ENCODE measurements at places on chromosomes 2 and 18.

DNA sequence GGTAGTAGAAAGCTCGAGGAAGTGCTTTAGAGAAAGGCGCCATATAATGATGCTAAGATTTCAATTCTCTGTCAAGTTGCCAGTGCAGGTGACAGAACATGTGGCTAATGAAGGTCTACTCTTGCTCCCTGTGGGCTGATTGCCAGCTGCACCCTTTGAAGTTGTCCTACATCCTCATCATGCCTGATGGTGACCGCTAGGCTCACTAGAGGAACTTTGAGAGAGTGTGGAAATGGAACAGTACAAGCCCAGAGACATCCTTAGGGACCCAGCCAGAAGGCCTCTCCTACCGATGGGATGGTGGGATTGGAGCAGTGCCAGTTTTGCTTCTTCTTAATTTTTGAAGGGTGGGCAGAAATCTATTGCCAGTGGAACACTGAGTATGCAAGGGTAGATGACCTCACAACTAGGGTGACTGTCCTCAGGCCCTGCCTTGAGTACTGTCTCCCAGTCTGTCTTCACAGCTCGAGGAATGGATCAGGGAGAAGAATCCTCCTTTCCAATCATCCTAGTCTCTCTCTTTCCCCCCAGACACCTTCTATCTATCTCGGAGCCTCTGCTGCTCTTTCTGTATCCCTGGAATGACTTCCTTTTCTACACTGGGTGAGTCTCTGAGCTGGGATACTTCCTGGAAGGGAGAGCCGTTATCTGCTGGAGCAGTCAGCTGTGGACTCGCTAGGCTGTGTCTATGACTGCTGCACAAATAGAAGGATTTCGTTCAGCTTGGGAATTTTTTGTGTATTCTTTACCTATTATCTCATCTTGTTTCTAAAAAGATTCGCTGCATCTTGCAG, 33.5 kb downstream of the LGALSL start:
- DNase-seq: no peak

DNA sequence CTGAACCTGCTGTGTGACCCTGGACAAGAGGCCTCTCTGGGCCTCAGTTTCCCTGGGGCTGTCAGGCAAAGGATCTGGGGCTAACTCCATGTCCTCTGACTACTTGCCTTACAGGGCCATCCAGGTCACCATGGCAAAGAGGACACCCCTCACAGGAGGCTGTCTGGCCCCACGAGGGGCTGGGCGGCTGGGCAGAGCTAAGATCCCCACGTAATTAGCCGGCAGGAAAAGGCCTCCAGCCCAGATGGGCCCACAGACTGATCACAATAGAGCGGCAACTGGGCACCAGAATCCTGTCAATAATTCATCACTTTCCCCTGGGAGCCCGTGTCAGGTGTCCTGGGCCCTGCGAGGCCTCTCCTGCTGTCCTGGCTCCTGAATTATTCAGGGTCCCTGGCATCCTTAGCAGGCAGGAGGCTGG, 44.8 kb upstream of the OTOF start:
- no peak for DNase-seq

- DNase-seq: no peak
Observed at GRCh38 chr2:30472326-30472725, 25.3 kb downstream of the LCLAT1 start.

DNA sequence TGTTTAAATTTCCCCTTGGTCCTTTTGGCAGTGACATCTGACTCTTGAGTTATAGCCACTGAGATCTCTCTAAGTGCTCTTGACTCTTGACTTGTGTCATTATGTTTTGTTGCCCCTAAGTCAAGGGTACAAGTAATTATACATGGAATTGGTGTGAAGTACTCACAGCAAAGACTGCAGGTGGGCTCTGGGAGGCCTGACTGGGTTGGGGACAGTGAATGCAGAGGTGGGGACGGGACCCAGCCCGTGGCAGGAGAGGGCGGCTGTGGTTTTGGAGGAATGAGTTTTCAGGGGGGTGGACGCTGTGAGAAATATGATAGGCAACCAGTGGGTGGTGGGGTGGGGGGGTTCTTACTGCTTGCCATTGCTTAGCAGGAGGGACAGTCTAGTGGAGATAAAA, 97.8 kb downstream of the NCK2 start:
- DNase-seq: no peak

DNA sequence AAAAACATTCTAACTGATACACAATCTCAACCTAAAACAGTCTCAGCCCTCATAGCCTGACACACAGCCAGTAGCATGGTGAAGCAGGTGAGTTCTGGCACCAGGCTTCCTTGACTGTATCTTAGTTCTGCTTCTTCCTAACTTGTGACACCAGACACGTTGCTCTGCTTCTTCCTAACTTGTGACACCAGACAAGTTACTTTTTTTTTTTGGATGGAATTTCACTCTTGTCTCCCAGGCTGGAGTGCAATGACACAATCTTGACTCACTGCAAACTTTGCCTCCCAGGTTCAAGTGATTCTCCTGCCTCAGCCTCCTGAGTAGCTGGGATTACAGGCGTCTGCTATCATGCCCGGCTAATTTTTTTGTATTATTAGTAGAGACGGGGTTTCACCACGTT, 6.7 kb upstream of the ATG16L1 start:
- DNase-seq: no peak

DNA sequence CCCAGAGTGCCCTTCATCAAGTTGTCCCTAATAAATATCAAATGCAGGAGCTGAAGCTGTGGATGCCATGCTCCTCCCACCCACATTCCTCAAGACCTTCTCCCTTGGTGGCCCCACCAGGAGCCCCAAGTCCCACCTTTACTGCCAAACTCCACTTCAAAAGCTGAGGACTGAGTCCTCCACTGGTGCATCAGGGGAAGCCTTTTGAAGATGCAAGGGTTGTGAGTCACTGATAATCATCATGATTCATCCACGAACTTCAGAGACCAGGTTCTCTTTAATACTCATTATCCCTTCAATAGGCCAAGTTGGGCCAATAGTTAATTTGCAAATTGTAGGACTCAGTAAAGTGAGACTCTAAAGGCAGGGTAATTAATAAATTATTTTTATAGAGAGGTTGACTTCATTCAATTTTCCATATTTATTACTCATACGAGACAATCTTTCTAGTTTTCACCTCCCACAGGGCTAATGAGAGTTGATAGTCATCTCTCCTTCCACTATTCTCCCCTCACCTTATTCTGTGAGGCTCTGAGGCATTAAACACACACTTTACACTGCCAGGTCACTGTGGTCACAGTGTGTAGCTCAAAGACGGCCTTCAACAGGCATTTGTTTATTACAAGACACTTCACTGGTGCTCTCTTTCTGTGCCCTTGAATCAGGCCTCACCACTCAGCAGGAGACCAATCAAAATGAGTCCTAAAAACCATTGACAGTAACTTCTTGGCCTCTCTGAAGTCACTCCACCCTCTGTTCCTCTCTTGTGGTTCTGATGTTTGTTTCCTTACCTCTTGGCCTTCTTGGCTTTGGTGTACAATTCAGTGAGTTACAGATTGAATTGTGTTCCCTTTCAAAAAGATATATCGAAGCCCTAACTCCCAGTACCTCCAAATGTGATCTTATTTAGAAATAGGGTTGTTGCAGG, 99.9 kb downstream of the TRIB2 start:
- no peak for DNase-seq

GRCh38 chr18:2883076-2883735, 36.4 kb downstream of the EMILIN2 start:
- no peak for DNase-seq

DNA sequence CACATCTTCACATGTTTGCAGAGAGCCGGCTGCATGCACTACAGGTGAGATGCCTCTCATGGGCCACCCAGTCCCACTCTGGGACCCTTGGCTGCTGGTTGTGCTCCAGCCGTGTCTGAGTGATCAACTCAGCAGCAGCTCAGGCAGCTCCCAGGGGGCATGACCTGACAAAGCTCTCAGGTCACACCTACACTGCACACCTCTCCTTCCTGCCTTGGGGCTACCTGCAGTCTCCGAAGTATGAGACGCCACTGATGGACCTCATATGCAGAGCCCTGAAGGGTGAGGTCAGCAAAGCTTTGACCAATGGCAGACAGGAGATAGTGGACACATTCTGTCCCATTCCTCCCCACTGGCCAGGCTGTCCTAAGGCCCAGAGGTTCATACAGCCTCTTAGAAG, 51.4 kb downstream of the LBH start:
- no peak for DNase-seq

DNA sequence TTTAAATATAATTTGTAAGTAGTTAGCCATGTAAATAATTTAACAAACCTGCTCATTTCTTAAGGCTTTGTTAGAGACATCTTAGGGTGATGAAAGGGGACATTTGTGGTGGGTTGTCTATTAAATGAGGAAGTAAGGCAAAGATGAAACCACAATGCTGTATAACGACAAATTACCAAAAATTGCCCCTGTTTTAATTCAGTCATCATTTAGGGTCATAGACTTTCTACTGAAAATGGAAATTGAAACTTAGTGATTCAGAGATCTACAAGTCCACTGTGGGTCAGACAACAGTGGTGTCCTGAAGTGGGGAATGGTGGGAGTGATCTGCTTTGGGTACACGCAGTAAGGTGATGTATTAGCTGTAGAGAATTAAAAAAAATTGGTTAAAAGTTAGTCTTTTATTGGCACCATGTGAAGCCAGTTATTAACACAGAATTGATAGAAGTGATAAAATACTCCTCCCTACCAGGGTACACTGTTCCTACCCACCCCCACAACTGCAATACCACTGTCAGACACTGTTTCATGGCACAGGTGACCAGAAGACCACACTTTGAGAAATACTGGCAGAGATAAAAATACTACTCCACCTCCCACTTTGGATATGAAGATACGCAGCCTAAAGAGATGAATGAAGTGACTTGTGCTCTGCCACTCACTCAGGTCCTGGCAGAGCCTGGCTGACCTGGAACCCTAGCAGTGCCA, 13.4 kb downstream of the CERS6 start:
- DNase-seq: no peak

DNA sequence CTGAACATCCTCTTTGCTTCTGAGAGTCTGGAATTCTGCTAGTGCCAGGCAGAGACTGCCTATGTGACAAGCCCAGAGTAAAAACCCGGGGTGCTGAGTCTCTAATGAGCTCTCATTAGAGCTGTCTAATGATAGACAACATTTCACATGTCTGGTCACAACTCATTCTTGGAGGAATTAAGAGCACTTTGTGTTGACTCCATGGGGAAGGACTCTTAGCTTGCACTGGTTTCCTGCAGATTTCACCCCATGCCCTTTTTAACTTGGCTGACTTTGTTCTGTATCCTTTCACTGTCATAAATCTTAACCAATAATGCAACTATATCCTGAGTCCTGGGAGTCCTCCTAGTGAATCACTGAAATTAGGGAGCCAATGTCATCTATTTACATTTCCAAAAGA, 33.5 kb downstream of the FBXO15 start:
- DNase-seq: no peak

DNA sequence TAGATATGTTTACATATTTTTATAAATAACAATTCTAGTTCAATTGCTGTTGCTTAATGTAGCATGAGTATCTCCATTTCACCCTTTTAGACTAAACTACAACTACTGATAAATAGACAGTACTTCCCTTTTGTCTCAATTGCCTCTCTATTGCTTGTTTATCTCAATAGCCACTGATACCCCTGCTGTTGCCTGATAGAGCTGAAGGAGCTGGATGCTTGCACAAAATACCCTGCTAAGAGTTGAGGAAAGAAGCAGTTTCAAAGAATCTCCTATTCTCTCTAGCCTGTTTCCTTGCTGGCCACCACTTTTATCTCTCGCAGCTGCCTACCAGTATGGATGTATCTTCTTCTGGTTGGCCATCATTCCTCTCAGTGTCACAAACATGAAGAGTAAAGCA, 16.9 kb upstream of the ZNF804A start:
- DNase-seq: no peak

- no peak for DNase-seq
Observed at GRCh38 chr2:19367326-19367725, 8.9 kb upstream of the OSR1 start.

DNA sequence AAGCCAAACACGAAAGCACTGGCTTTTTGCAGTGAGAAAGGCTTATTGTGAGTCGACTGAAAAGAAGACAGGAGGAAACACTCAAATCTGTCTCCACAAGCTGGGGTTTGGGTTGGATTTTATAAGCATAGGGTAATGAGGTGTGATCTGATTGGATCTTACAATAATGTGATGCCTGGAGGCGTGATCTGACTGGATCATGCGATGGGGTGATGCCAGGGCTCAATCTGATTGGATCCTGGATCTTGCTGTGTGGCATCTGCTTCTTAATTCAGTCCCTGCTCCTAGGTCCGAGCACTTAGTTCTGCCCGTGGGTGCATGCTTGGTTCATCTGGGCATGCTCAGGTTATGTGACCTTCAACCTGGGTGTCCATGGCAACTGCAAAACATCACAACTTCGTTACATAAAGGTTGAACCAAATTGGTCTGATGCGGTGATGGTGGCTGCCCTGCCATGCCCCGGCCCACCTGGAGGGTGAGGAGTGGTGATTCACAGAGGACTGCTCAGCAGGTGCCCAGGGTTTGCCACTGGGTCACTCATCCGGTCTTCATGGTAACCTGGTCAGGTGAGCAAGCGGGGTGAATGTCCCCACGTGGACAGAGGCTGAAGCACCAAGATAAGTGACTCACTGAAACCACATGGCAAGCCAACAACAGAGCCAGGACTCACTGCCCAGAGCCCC, 111.0 kb downstream of the KCNF1 start:
- no peak for DNase-seq

DNA sequence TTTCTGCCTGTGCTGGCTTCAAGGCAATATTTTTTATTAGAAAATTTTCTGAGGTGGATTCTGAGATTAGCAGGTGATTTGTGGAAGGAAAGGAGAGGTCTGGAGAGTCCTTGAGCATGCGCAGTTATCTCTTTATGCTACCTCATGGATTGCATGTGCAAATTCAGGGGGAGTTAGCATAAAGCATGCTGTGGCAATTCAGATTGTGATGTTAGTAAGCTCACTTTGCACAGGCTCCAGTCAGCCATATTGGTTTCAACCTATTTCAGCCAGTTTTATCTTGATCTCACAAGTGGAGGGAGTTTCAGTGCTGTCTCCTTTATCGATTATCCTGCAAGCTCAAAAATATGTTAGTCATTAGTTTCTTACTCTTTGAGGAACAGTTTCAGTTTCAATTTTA, 2012.3 kb upstream of the PIK3C3 start:
- no peak for DNase-seq

- no peak for DNase-seq
Observed at GRCh38 chr18:74990563-74991081, 218.3 kb downstream of the PTGR3 start.

GRCh38 chr2:151262629-151263028, 966 bp upstream of the RBM43 start:
- DNase-seq: no peak

DNA sequence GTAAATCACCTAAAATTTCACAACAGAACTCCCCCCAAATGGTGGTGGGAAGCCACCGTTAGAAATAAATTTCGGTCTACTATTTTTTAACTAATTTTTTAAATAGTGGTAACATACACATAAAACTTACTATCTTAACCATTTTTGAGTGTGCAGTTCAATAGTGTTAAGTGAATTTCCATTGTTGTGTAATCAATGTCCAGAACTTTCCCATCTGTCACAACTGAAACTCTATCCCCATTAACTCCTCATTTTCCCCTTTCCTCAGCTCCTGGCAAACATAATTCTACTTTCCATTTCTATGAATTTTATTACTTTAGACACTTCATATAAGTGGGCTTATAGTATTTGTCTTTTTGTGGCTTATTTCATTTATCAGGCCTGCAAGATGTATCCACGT, 34.1 kb upstream of the HNMT start:
- DNase-seq: no peak

Measured in NCI-H187 (cell line).